ENCODE measurements at places on chromosomes 16 and 17. TPM values are rescaled to one million over a fixed set of nuclear protein-coding genes. Genes with fewer than 3 reads are reported as not detected.

The SOX8 gene
- 1.1 TPM for total RNA-seq

The CTF1 gene
- total RNA-seq: 14.5 TPM

The CLDN6 gene
- 0.72 TPM for total RNA-seq

The CLCN7 gene
- total RNA-seq: 154 TPM

The FNDC8 gene
- total RNA-seq: not detected

The PRSS36 gene
- 1.4 TPM for total RNA-seq

The EVPL gene
- total RNA-seq: 85.0 TPM

The CACNG3 gene
- not detected for total RNA-seq

The CRYM gene
- 8.9 TPM for total RNA-seq

The LAT gene
- total RNA-seq: 20.3 TPM

The TPPP3 gene
- 40.0 TPM for total RNA-seq

The MMP25 gene
- 29.8 TPM for total RNA-seq
